ENCODE measurements at places on chromosomes 2 and 18.

GRCh38 chr2:195479407-195479806 lies 177.6 kb upstream of the SLC39A10 start:
- DNase-seq: no peak

GRCh38 chr2:17416884-17417391 lies 101.3 kb downstream of the RAD51AP2 start:
- DNase-seq: no peak

GRCh38 chr2:152222975-152223637 lies 47.5 kb upstream of the STAM2 start:
- DNase-seq: no peak

GRCh38 chr2:17747684-17748452 lies 5.7 kb downstream of the SMC6 start:
- DNase-seq: no peak

DNA sequence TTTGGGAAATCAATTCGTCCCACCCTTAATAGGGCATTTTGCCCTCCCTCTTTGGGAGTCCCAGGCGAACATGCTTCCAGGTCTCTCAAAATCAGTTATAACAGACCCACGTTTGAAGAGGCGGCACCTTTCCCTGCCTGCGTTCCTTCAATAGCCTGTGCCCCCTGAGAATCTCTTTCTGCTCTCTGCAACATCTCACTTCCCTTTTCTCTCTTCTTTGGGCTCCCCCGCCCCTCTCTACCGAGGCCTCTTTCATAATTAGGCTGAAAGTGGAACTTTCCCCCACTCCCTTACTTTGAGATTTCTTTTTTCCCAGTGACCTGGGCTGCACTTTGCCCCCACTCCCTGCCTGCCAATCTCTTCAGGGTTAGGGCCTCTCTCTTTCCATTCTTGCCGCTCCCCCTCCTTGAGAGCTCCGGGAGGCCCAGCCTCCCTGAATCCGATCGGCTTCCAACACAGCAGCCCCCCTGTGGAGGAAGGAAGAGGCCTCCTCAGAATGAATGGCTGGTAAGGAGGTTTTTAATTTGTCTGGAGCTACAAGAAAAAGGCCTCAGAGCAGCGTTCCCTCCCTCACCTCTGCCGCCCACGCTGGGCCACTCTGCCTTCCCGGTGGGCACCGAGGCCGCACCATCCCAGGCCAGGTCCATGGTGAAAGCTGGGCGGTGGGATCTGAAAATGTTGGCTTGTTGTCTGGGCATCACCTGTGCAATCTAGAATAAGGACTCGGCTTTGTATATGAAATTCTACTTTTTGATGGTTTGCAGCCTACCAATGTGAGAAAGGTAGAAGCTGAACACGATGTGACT lies 162.6 kb upstream of the SIX3 start:
- DNase-seq: no peak

DNA sequence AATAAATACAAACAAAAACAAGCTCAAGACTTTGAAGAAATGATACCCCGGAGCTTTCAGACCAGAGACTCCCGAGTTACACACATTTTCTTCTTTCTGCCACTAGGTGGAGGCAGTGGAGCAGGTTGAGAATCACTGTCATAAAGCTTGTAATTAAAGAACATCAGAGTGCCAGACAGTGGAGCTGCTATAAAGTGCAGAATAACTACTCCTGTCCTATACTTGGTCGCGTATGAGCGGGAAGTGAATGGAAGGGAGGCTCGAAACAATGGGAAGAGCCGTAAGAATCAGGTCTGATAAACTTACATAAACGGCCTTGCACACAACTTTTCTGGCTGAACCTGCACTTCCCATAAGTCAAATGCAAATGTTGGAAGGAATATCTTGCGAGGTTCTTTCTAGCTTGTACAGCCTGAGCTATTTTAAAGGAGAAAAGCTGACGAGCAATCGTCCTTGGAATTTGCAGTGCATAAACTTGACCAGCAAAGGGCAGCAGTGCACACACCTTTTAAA lies 189.0 kb downstream of the RPIA start:
- no peak for DNase-seq

DNA sequence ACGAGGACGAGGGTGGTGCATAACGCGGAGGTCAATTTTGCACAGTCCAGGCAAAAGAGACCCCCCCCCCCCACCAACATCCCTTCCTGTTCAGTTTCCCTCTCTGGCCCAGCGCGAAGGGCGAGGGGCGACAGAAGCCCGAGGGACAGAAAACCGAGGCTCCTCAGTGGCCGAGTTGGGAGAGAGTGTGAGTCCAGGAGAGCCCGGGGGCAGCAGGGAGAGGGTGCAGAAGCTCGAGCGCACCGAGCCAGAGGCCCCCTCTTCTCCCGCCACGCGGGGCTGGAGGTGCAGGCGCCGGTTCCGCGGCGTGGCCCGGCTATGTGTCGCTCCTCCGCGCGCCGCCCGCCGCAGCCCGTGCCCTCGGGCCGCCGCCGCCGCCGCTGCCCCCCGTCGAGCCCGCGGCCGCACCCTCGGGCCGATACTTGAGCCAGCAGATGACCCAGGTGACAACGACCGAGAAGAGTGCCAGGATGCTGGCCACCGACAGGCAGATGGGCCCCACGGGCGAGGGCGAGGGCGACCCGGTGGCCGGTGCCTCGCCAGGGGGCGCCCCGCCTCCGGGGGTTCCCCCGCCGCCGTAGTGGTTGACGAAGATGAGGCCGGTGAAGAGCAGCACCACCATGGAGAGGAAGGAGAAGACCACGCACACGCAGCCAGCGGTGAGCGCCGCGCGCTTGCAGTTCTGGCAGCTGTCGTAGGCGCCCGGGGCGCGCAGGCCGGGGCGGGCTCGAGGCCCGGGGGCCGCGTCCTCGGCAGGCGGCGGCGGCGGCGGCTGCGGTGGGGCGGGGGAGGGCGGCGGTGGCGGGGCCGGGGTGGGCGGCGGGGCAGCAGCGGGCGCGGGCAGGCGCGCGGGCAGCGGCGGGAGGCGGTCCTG lies 20.2 kb upstream of the PAX3 start:
- DNase-seq: no peak

DNA sequence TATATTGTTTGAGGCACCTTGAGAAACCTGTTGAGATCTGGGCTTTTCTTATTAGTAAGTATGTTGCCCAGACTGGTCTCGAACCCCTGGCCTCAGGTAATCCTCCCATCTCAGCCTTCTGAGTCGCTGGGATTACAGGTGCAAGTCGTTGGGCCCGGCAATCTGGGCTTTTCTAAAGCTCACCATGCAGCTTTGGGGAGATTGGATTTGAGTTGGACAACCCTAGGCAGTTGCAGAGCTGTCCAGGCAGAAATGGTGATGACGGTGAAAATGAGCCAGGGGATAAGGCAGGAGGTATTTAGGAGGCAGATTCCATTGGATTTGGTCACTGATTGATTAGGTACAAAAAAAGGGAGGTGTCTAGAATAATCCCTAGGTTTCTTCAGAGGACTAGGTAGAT lies 16.2 kb downstream of the NEDD4L start:
- no peak for DNase-seq

DNA sequence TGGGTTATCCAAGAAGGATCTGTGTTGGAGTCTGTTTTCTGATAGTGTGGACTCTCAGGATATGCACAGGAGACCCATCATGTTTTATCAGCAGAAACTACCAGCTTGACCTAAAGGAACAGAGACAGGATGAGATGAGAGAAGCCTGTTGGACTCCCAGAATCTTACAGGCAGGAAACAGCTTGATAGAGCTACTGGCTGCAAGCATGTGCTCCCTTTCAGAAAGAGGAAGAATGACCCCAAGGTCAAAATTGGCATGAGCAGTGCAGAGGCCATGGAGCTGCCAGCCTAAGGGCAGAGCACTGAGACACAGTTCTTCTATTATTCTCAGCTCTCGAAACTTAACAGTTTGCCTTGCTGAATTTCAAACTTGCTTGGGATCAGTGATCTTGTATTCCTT lies 135.2 kb upstream of the NFATC1 start:
- DNase-seq: no peak

DNA sequence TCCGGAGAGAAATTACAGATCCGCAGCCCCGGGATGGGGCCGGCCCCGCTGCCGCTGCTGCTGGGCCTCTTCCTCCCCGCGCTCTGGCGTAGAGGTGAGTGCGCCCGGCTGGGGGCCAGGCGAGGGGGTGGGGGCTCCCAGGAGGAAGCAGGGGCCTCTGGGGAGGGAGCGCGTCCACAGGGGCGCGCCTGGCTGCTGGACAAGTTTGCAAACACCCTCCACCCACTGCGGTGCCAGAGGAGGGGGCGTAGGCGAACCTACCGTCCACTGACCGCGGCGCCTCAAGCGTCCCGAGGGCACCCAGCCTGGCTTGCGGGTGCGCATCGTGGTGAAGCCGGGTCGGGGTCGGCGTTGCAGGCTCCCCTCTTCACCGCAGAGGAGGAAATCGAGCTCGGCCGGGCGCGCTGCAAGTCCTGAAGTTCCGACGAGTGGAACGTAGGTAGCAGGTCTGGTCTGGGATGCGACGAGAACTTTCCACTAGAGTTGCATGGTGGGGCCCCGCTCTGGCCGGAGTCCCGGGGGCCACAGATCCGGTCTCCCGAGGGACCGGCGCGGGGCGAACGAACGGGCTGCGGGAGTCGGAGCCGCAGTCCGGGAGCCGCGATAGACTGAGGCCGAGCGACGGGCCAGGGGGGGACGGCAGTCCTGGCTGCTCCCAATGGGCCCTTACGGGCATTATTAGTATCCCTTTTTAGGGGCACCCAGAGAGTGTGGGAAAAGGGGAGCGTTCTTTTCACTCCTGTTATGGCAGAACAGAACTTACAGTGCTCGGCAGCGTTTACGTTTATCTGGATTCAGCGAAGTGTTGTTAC lies 502 bp downstream of the MERTK start:
- no peak for DNase-seq

GRCh38 chr2:236241181-236242056 lies 22.8 kb downstream of the ASB18 start:
- DNase-seq: no peak

GRCh38 chr18:53991202-53991601 lies 233.3 kb downstream of the MBD2 start:
- DNase-seq: no peak

DNA sequence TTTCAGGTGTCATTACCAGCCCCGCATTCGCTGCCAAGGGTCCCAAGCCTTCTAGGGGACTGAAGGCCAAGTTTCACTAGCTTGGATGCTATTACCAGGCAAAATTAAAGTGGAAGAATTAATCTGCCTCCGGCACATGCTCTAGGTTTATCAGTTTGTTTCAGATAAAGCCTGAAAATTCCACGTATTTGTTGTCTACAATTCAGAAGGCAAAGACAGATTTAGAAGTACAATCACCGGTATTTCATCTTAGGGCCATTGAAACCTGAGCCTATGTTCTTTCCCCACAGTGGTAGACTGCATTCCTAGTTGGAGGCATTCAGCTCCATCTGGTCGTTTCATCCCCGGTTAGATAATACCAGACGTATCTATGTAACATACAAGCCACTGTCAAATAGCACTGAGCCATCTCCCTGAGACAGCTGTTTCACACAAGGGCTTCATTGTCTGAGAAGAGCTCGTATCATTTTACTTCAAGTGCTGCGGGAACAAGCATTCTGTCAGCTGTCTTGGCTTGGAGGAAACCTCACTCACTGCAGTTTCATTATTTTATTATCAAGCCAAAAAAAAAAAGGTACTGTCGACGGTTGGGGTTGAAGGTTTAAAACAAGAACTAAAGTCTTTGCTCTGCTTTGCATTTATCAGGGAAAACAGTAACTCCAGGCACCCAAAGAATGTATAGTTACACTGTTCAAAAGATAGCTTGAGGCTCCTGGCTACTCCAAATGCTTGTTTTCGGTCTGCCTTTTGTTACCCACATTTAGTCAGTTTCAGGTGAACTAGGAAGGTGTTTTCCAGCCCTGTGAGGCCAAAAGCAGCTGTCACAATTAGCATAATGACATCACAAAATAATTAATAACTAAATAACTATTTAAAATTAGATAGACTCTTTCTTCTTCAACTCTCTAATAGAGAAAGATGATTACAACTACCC lies 76.7 kb downstream of the TGIF1 start:
- DNase-seq: peak; percentile 43

DNA sequence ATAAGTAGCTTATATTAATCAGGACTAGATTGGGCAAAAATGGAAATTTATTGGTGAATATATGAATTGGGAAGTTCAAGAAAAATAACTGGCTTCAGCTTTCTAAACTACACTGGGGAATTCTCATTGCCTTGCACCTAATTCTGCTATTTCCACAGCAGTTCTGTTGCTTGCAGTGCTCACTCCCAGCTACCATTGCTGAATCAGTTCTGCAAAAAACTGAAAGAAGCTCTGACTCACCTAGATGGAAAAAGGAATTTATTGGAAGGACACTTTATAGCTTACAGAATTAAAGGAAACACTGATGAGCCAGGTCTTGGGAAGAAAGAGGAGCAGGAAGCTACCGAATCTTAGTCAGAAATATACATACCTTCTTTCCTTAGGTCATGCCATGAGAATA lies 60.3 kb upstream of the ACVR1 start:
- DNase-seq: no peak

DNA sequence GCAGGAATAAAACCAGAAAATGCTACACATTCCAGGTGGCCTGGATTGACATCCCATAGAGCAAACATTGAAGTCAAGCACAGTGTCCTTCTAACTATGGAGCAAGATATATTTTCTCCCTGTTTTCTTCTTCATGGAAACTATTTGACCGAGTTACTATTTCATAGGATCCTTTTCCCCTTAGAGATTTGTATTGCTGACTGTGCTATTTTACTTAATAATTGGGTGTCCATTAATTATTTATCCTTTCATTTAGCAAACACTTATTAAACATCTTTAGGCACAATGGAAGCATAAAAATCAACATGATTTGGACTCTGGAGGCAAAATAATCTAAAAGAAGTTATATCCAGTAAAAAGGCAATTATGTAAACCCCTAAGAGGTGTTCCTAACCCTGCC lies 782.8 kb upstream of the ACVR2A start:
- no peak for DNase-seq

DNA sequence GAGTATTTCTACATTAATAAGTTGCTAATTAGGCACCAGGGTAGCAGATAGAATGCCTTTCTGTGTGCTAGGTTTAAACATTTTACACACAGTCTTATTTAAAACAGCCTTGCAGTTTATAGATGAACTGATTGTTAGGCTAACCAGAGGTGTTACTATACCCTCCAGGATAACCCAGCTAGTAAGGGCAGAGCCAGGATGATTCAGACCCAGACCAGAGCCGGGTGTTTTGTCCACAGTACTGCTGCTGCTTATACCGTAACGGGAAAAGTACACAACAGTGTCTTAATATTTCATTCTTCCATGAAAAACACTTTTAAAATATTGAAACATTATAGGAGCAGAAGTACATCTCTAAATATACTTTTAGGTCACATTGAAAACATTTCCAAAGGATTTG lies 82.7 kb downstream of the MALT1 start:
- no peak for DNase-seq

GRCh38 chr2:131154647-131155046 lies 49.5 kb downstream of the PLEKHB2 start:
- no peak for DNase-seq

- no peak for DNase-seq
These were observed 106.3 kb downstream of the RNF144A start for GRCh38 chr2:7023542-7023941.

DNA sequence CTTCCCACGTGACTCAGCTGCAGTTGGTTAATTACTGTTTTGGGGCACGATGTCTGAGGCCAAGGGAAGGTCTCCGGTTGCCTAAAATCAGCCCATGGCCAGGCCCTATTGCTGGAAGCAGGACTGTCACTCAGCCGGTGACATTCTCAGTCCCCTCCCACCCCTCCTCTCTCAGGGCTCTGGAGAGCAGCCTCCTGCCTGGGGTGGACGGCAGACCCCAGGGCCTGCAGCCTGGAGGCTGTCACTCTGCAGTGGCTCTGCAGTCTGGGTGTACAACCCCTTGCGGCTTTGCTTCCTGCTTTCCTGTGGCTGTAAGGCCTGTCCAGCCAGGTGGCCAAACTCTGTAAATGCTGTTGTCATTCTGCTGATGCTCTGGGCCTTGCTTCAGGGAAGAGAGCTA lies 32.8 kb downstream of the ZBTB7C start:
- no peak for DNase-seq
